Glomerular endothelial cell (primary cell): ENCODE measurements at places on chromosomes 4 and X. TPM values are rescaled to one million over a fixed set of nuclear protein-coding genes. Genes with fewer than 3 reads are reported as not detected.

DNA sequence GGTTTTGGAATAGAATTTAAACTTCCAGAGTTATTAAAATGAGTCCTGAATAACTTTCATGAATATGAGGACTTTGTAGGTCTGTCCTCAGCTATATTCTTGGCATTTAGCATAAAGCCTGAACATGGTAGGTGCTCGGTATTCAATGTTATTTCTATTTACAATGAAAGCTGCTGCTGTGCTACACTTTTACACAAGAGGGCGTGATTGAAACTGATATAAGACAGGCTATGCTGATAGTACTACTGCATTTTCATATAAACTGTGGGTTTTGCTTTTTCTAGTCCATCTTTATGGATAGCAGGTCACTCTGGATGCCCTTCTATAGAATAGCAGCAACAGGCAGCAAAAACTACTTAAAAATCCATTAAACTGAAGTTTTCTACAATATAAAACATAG lies 12.3 kb upstream of the GNPDA2 start:
- DNase-seq, result no peak

ASB12 gene
- total RNA-seq, result 2.0 TPM in 1 of 2 replicates, not detected in the other

NRK gene
- total RNA-seq, result 0.93 and 4.8 TPM in 2 replicates

- no peak for DNase-seq
Observed at GRCh38 chr4:106796876-106797275, 239.2 kb downstream of the DKK2 start.

GRCh38 chr4:22607382-22607781 lies 85.4 kb upstream of the GBA3 start:
- DNase-seq, result no peak

GRCh38 chr4:182344968-182345367 lies 101.8 kb downstream of the TENM3 start:
- DNase-seq, result no peak

DNA sequence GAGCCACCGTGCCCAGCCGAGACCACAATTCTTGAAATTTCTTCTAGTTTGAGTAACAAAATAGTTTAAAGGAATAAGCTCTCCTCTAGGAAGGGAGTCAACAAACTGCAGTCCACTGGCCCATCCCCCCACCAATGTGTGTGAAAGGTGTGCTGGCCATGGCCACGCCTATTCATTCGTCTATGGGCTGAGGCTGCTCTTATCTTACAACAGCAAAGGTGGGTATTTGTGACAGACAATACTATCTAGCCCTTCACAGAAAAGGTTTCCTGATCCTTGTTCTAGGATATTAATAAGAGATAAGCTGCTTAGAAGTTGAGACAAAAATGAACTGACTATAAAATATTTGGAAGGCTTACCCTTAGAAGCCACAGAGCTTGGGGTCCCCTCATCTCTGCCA lies 41.2 kb downstream of the BEND2 start:
- no peak for DNase-seq

- no peak for DNase-seq
Observed at GRCh38 chrX:150845091-150845490, 53.4 kb downstream of the CD99L2 start.

DNA sequence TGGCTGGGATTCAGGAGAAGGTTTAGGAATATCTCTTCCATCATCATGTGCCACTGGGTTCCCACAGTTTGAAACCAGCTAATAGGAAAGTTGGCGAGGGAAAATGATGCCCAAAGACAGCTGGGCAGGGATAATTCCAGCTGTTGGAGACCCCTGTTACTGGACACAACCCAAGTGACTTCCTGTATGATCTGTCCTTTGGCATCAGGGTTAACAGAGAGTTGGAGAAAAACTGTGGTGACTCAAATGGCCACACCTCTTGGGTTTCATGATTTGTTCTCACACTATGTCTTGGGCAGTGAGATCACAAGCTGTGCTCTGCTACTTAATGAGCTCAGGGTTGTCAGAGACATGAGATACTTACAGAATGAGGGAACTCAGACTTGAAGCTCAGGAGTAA lies 3.8 kb downstream of the FGF16 start:
- no peak for DNase-seq

GRCh38 chr4:7854697-7855370 lies 84.8 kb downstream of the AFAP1 start:
- no peak for DNase-seq

- no peak for DNase-seq
Observed at GRCh38 chrX:54043056-54043455, 1.2 kb downstream of the PHF8 start.

UGT2B11 gene
- total RNA-seq, result not detected in 2 replicates

- no peak for DNase-seq
Observed at GRCh38 chrX:24728530-24728929, 34.8 kb downstream of the POLA1 start.

- no peak for DNase-seq
Observed at GRCh38 chr4:41709844-41710481, 38.6 kb downstream of the PHOX2B start.

TMEM33 gene
- 27.8 and 53.3 TPM in 2 replicates for total RNA-seq
